Testis (tissue), 5 donors: ENCODE measurements at places on chromosomes 12 and 14. TPM values are rescaled to one million over a fixed set of nuclear protein-coding genes. Genes with fewer than 3 reads are reported as not detected.

GRCh38 chr14:68506021-68506644 is 286.7 kb downstream of the ZFP36L1 start:
- DNase-seq: no peak
- H3K27me3 ChIP-seq: no peaks in the 10 kb centered on the region
- H3K27ac ChIP-seq: no peak overlapping the region
- H3K36me3 ChIP-seq: no peaks in the 10 kb centered on the region
- no peak overlapping the region for H3K4me3 ChIP-seq

DNA sequence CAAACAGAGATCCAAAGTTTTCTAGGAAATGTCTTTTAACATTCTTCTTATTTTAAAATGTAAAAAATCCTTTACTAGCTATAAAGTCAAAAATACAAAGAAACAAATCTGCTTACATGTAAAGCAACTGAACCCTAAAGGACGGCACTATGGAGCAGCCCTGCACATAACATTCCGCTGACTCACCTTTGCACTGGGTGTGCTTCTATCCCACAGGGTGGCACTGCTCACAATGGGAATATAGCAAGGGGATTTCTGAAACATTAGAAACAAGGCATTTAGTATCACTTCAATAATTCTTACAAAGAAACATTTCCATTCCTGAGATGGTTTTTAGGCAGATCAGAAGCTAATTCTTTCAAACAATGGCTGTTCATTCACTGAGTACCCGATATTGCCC is 94.3 kb downstream of the C12orf42 start:
- H3K27me3 ChIP-seq: no peaks in the 10 kb centered on the region
- no peaks in the 10 kb centered on the region for H3K36me3 ChIP-seq
- no peak for DNase-seq
- no peak overlapping the region for H3K4me3 ChIP-seq

GRCh38 chr12:112381406-112381882 is 787 bp downstream of the HECTD4 start:
- no peaks in the 10 kb centered on the region for H3K36me3 ChIP-seq
- H3K27me3 ChIP-seq: no peaks in the 10 kb centered on the region
- H3K27ac ChIP-seq: peak overlapping the region; percentile 89
- H3K4me1 ChIP-seq: peaks cover 4% of the 10 kb centered on the region

GRCh38 chr14:73216030-73216429 is 21.3 kb upstream of the PAPLN start:
- no peak overlapping the region for H3K27ac ChIP-seq
- no peak overlapping the region for H3K4me3 ChIP-seq
- H3K27me3 ChIP-seq: no peaks in the 10 kb centered on the region
- H3K36me3 ChIP-seq: no peaks in the 10 kb centered on the region
- no peak for DNase-seq

- no peaks in the 10 kb centered on the region for H3K4me1 ChIP-seq
- H3K27ac ChIP-seq: no peak overlapping the region
- no peaks in the 10 kb centered on the region for H3K27me3 ChIP-seq
- no peaks in the 10 kb centered on the region for H3K36me3 ChIP-seq
- H3K4me3 ChIP-seq: no peak overlapping the region
- DNase-seq: no peak
These were observed 155.6 kb downstream of the ETV6 start for GRCh38 chr12:11805043-11805442.

DNA sequence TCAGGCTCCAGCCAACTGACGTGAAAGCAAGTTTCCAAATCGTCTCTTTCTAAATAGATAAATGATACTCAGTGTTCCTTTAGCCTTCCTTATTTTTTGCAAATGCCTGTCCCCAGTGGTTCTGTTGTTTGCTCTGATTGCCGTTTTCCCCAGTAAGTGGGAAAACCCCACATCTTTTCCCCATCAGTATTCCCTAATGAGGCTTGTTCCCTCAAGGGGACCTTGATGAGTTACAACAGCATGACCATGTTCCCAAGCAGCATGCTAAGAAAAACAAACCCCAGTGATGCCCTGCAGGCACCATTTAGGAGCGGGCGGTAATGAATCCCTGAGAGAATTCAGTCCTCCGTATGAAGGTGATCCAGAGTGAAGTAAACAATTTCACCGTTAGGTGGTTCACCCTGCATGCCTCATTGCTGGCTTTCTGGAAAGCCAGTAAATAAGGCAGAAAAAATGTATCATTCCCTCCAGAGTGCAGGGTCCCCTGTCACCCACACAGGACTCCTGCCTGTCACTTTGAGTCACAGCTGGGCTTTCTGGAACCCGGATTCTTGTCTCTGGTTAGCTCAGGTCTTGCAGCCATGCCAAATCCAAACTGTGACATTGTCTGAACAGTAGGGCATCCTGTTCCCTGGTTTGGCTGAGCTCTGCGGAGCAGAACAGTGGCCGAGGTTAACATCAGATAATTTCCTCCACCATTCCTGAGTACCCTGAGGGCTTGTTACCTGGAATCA is 222.6 kb downstream of the RGS6 start:
- no peaks in the 10 kb centered on the region for H3K4me1 ChIP-seq
- DNase-seq: peak; percentile 16
- H3K36me3 ChIP-seq: no peaks in the 10 kb centered on the region
- H3K27ac ChIP-seq: peak overlapping the region; percentile 19

DNA sequence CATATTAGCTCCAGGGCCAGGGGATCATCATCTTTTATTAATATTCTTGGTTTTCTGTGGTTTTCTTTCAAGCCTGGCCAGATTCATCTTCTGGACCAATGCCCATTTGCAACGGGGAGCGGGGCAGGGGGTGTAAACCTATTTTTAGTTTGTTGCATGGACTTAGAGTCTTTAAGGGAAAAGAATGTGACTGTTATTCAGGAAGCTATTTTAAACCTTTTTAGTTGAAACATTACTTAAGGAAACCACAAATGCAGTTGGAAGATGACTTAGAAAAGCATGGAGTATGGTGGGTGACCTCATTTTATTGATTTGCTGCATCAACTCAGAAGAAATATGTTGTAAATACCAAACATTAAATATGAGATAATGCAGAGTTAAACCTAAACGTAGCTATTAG is 368.4 kb upstream of the E2F7 start:
- no peak overlapping the region for H3K27ac ChIP-seq
- H3K4me1 ChIP-seq: no peaks in the 10 kb centered on the region
- H3K4me3 ChIP-seq: no peak overlapping the region
- no peaks in the 10 kb centered on the region for H3K27me3 ChIP-seq
- no peaks in the 10 kb centered on the region for H3K36me3 ChIP-seq
- DNase-seq: no peak

- no peaks in the 10 kb centered on the region for H3K4me1 ChIP-seq
- no peak for DNase-seq
- no peak overlapping the region for H3K27ac ChIP-seq
- H3K4me3 ChIP-seq: no peak overlapping the region
- no peaks in the 10 kb centered on the region for H3K36me3 ChIP-seq
These were observed 846.4 kb downstream of the C12orf50 start for GRCh38 chr12:87182696-87183233.

GRCh38 chr14:99261912-99262787 is 9.8 kb downstream of the BCL11B start:
- no peak for DNase-seq
- H3K4me3 ChIP-seq: no peak overlapping the region
- no peaks in the 10 kb centered on the region for H3K27me3 ChIP-seq

GRCh38 chr14:51394384-51394783 is 154.3 kb downstream of the TMX1 start:
- no peak overlapping the region for H3K27ac ChIP-seq
- H3K4me1 ChIP-seq: peaks cover 23% of the 10 kb centered on the region
- H3K27me3 ChIP-seq: no peaks in the 10 kb centered on the region
- no peak overlapping the region for H3K4me3 ChIP-seq
- no peak for DNase-seq
- no peaks in the 10 kb centered on the region for H3K36me3 ChIP-seq

- DNase-seq: no peak
- H3K36me3 ChIP-seq: no peaks in the 10 kb centered on the region
- H3K4me1 ChIP-seq: peaks cover 9% of the 10 kb centered on the region
These were observed 53.7 kb downstream of the CCNK start for GRCh38 chr14:99534863-99535262.

GRCh38 chr12:56128670-56129205 is 671 bp downstream of the ESYT1 start:
- H3K4me1 ChIP-seq: peaks cover 26% of the 10 kb centered on the region
- H3K4me3 ChIP-seq: peak overlapping the region; percentile 77
- no peaks in the 10 kb centered on the region for H3K36me3 ChIP-seq
- peak overlapping the region; percentile 88 for H3K27ac ChIP-seq
- no peaks in the 10 kb centered on the region for H3K27me3 ChIP-seq
- DNase-seq: peak; percentile 36

DNA sequence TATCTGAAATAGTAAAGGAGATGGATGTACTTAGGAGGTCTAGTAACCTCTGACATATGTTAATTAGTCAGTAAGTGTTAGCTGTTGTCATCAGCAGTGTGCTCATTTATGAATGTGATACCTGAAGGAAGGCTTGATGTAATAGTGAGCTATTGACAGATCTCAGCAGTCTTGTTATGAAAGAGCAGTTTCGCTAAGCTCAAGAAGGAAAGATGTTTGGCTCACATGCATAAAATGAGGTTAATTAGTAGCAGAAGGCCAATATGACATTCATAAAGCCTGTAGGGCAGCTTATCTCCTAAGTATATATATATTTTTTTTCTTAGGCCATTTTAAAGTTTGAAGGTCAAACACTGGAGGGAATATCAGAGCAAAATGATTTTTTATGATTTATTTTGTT is 2.8 kb downstream of the FAM234B start:
- no peaks in the 10 kb centered on the region for H3K36me3 ChIP-seq
- H3K4me3 ChIP-seq: no peak overlapping the region
- no peak overlapping the region for H3K27ac ChIP-seq
- no peaks in the 10 kb centered on the region for H3K4me1 ChIP-seq

GRCh38 chr14:37232907-37233481 is 35.3 kb downstream of the MIPOL1 start:
- no peak for DNase-seq
- no peaks in the 10 kb centered on the region for H3K27me3 ChIP-seq
- no peak overlapping the region for H3K4me3 ChIP-seq
- no peaks in the 10 kb centered on the region for H3K36me3 ChIP-seq
- H3K27ac ChIP-seq: no peak overlapping the region
- H3K4me1 ChIP-seq: peaks cover 3% of the 10 kb centered on the region

GRCh38 chr12:132317233-132317938 is 12.0 kb downstream of the GALNT9 start:
- H3K27ac ChIP-seq: no peak overlapping the region
- H3K36me3 ChIP-seq: no peaks in the 10 kb centered on the region

- no peaks in the 10 kb centered on the region for H3K27me3 ChIP-seq
- H3K27ac ChIP-seq: no peak overlapping the region
- peaks cover 60% of the 10 kb centered on the region for H3K4me1 ChIP-seq
- H3K36me3 ChIP-seq: no peaks in the 10 kb centered on the region
- DNase-seq: no peak
These were observed 83.7 kb downstream of the CHGA start for GRCh38 chr14:93006567-93007051.

GRCh38 chr12:11677752-11678151 is 28.3 kb downstream of the ETV6 start:
- no peaks in the 10 kb centered on the region for H3K36me3 ChIP-seq
- H3K4me1 ChIP-seq: peaks cover 6% of the 10 kb centered on the region
- H3K27ac ChIP-seq: no peak overlapping the region
- no peaks in the 10 kb centered on the region for H3K27me3 ChIP-seq
- DNase-seq: no peak
- H3K4me3 ChIP-seq: no peak overlapping the region

- no peak overlapping the region for H3K27ac ChIP-seq
- no peaks in the 10 kb centered on the region for H3K36me3 ChIP-seq
- H3K4me1 ChIP-seq: no peaks in the 10 kb centered on the region
- H3K4me3 ChIP-seq: no peak overlapping the region
- no peak for DNase-seq
- no peaks in the 10 kb centered on the region for H3K27me3 ChIP-seq
These were observed 10.7 kb downstream of the NKX2-1 start for GRCh38 chr14:36509069-36509917.

DNA sequence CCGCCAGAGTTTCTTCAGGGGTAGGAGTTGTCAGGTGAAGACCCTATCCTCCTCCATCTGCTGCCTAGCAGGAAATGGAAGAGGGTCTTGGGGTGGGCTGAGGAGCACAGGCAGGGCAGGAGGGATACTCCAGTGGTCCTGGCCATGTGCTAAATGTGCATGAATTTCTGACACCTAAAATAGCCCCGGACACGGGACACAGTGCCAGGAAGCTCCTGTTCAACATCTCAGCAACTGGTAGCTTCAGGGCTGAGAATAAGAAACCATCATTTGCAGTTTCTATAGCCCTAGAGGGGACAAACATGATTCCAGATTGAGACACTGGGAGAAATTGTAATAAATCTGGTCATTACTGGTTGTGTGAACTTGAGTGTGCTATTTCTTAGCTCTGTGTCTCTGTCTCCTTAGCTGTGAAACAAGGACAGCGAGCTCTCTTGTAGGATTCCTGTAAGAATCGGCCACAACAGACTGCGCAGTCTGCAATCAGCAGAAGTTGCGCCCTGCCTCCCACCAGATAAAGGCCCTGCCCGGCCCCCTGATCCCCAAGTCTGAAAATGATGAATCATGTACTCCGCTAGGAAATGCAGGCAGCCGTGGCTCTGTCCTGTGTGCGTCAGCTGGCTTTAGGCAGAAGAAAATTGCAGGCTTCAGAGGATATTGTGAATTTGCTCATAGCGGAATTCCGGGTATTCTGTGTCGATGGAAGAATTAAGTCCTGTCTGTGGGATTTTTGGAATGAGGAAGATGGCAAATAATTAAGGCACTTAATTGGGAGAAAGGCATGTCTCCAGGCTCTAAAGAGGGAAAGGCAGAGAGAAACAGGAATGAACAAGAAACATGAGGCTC is 35.2 kb upstream of the MEG3 start:
- no peaks in the 10 kb centered on the region for H3K27me3 ChIP-seq
- no peaks in the 10 kb centered on the region for H3K36me3 ChIP-seq
- no peak overlapping the region for H3K27ac ChIP-seq
- no peaks in the 10 kb centered on the region for H3K4me1 ChIP-seq

GRCh38 chr14:34220921-34221320 is 241.1 kb downstream of the SPTSSA start:
- no peak overlapping the region for H3K27ac ChIP-seq
- no peak for DNase-seq
- H3K4me1 ChIP-seq: no peaks in the 10 kb centered on the region
- no peak overlapping the region for H3K4me3 ChIP-seq
- no peaks in the 10 kb centered on the region for H3K36me3 ChIP-seq
- no peaks in the 10 kb centered on the region for H3K27me3 ChIP-seq

MYH6 gene
- total RNA-seq: 0.12 TPM

RND1 gene
- 1.1 TPM for total RNA-seq

LRP6 gene
- 39.3 TPM for total RNA-seq

TMEM117 gene
- 14.8 TPM for total RNA-seq

SP7 gene
- 0.56 TPM for total RNA-seq

OR11H6 gene
- total RNA-seq: not detected

ARHGAP9 gene
- total RNA-seq: 29.2 TPM

CHURC1 gene
- 55.7 TPM for total RNA-seq

TMEM119 gene
- 5.3 TPM for total RNA-seq

AMDHD1 gene
- total RNA-seq: 2.0 TPM
